PC-3 (cell line): ENCODE measurements at places on chromosomes 2 and 18. TPM values are rescaled to one million over a fixed set of nuclear protein-coding genes. Genes with fewer than 3 reads are reported as not detected.

DNA sequence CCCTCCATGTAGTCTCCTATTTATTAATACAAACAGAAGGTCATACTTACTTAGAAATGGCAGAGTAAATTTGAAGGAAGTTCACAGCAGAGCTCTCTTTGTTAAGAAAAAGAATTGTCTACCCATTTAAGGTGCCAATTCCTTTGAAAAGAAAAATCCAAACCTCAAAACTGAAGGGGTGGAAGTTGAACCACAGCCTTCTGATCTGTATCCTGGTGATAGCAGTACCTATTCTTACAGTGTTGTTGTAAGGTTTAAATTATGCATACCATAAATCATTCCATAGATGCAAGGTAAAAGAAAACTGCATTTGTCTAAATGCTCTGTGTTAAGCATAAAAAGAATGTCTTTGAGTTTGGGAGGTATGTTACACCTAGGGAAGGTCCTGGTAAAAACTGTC is 47.6 kb downstream of the COBLL1 start:
- no peaks in the 10 kb centered on the region for H3K27me3 ChIP-seq
- no peaks in the 10 kb centered on the region for H3K36me3 ChIP-seq
- DNase-seq = no peak
- H3K4me1 ChIP-seq = no peaks in the 10 kb centered on the region
- no peak overlapping the region for H3K27ac ChIP-seq

GRCh38 chr2:112185131-112185530 is 46.9 kb downstream of the FBLN7 start:
- no peaks in the 10 kb centered on the region for H3K36me3 ChIP-seq
- no peaks in the 10 kb centered on the region for H3K27me3 ChIP-seq
- peaks cover 12% of the 10 kb centered on the region for H3K4me1 ChIP-seq
- no peak for DNase-seq
- no peak overlapping the region for H3K27ac ChIP-seq

Gene PROKR1
- total RNA-seq = 0.12 and 0.26 TPM in 2 replicates

- H3K4me1 ChIP-seq = peaks cover 16% of the 10 kb centered on the region
- no peak overlapping the region for H3K27ac ChIP-seq
- no peak for DNase-seq
- H3K27me3 ChIP-seq = no peaks in the 10 kb centered on the region
Observed at GRCh38 chr18:42184685-42185477, 229.8 kb downstream of the PIK3C3 start.

Gene ZNF512
- total RNA-seq = not detected in 2 replicates
